NCI-H1417 (cell line): ENCODE measurements at places on chromosomes 4 and X.

DNA sequence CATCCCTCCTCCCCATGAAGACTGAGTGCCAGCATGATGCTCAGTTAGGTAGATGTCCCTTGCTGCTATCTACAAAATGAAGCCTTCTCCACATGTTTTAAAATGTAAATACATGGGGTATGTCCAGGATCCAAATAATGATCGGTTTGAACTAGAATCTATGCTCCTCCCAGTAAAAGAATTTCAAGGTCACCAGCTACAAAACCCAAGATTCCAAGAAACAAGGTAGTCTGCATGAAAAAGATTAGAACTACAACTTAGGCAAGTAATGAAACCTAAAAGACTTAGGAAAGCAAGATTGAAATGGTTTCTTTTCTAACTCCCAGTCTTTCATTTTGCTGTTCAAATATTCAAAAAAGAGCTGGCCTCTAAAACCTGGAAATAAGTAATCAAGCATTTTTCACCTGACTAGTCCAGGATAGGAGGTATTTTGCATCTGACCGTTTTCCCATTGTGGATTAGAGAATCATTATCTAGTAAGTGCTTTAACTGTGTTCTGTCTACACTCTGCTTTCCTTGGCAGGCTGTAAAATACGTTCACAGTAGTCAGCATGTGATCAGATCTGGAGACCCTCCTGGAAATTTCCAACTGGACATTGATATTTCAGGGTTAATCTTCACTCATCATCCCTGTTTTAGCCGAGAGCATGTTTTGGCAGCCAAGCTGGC is 57.4 kb downstream of the CC2D2A start:
- DNase-seq, result no peak

GRCh38 chrX:41275661-41276609 is 58.0 kb upstream of the DDX3X start:
- DNase-seq, result peak; percentile 88

DNA sequence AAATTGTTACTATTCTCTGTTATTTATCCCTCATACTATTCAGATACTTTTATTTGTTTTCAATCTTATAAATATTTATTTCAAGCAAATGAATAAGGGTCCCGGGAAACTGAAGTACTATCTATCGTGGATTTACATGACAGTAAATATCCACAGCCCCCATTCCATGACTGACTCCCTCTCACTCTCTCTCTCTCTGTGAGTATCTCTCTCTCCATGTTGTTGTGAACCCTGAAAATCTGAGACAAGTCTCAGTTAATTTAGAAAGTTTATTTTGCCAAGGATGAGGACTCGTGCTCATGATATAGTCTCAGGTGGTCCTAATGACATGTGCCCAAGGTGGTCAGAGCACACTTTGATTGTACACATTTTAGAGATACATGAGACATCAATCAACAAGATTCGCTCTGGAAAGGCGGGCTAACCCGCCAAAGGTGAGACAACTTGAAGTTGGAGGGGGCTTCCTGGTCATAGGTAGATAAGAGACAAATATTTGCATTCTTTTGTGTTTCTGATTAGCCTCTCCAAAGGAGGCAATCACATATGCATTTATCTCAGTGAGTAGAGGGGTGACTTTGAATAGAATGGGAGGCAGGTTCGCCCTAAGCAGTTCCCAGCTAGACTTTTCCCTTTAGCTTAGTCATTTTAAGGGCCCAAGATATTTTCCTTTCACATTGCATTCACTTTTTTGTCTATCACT is 986.4 kb downstream of the NLGN4X start:
- no peak for DNase-seq

GRCh38 chr4:113884655-113885054 is 94.8 kb downstream of the ARSJ start:
- DNase-seq, result no peak

DNA sequence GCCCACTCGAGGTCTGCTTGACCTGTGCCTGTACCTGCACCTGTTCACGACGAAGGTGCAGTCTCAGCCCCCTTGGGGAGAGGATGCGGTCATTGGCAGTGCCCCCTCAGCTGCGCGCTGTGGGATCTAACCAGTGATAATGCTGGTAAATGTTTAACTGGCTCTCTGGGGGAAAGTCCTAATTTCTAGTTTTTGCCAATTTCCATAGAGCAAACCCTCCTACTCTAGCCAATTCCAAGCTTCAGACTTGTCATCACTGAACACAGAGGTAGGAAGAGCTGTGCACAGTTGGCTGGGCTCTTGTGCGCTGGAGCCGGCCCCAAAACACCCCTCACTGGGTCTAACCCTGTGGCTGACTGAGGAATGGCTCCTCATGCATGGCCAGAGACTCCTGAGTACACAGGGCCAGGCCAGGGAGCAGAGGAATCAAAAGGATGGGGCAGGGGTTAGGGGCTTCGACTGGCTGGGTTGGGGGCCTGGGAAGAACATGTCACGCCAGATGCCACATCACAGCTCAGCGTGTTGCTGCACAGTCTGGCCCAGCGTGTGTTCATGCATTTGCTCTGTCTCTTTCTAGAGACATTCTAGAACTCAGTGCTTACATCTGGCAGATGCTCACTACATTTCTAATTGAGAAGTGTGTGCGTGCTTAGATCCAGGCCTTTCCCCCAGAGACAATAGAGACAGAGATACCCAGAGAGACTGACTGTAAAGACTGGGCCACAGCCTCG is 270.8 kb downstream of the BCOR start:
- DNase-seq, result no peak

- no peak for DNase-seq
Observed at GRCh38 chr4:89109841-89110540, 1.3 kb upstream of the TIGD2 start.

DNA sequence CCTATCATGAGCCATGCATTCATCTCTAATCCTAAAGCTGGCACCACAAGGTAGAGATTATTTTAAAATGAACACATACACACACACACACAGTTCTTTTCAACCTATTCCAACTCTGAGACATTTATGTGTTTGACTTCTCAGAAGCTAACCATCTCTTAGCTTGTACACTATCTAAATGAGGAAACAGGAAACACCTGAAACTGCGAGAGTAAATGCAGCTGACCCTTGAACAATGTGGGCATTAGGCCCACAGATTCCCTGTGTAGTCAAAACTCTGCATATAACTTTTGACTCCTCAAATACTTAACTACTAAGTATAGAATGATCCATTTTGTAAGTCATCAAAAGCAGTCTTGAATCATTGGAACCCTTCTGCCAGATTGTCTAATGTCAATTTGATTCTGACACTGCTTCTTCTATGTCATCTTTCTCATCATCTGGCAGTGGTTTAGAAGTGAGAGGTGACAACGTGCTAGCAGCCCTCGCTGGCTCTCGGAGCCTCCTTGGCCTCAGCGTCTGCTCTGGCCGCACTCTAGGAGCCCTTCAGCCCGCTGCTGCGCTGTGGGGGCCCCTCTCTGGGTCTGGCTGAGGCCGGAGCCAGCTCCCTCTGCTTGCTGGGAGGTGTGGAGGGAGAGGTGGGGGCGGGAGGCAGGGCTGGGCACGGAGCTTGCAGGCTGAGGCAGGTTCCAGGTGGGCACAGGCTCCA is 21.4 kb upstream of the IL15 start:
- no peak for DNase-seq

GRCh38 chr4:54505362-54505761 is 152.4 kb upstream of the KIT start:
- DNase-seq, result no peak

GRCh38 chr4:76401654-76402053 is 19.3 kb downstream of the CCDC158 start:
- DNase-seq, result no peak

DNA sequence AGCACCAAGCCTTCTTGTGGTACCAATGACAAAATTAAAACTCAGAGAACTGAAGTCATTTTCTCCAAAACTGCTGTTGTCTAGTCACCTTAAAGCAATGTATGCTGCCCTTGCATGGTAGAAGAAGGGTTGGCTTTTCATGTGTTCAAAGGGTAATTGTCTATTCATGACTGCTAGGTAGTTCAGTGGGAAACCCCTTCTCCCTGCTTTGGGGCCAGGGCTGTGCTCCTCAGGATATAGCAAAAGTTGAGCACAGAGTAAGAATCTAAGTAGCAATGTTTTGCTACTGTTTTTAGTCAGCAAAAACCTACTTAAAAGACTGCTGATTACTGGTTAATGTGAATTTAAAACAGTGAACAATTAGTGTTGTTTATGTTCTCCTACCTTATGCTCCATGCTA is 30.8 kb upstream of the FAM9B start:
- no peak for DNase-seq

DNA sequence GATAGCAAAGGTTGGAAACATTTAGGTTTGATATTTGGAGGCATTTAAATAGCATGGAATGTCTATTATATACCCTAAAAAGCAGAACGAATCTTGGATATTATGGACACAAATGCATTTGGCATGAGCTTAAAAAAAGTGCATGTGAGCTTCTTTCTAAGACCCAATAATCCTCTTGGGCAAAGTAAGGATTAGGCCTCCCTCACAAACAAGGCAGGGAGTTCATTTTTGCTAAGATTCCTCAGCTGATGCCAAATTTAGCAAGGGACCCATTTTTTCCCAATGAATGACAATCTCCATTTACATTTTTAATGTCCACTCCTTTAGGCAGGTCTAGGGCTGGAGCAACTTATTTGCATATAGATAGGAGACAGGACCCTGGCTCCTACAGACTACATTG is 199.8 kb downstream of the SOWAHB start:
- no peak for DNase-seq

GRCh38 chrX:111259559-111259958 is 10.7 kb downstream of the CAPN6 start:
- DNase-seq, result no peak

DNA sequence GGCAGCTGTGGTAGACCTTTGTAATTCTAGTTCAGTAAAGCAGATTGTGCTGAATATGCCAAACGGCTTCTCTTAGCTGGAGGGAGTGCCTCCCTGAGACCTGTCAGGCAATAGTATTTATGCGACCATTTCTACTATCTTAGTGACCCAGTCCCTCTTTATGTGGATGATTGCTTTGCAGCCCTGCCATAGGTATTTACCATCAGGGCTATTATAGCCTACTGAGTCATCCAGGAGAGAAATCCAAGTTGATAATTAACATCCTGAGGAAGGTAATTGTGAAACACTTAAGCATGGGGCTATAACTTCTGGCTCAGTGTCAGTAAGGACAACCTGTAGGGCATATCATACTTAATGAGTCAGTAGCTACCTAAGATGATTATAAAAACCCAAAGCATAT is 103.9 kb upstream of the MAOA start:
- no peak for DNase-seq

GRCh38 chrX:148422526-148422925 is 77.9 kb upstream of the AFF2 start:
- no peak for DNase-seq

GRCh38 chrX:150258176-150258425 is 105.0 kb upstream of the MAMLD1 start:
- no peak for DNase-seq

GRCh38 chr4:108700081-108700757 is 49.8 kb downstream of the OSTC start:
- DNase-seq, result no peak

DNA sequence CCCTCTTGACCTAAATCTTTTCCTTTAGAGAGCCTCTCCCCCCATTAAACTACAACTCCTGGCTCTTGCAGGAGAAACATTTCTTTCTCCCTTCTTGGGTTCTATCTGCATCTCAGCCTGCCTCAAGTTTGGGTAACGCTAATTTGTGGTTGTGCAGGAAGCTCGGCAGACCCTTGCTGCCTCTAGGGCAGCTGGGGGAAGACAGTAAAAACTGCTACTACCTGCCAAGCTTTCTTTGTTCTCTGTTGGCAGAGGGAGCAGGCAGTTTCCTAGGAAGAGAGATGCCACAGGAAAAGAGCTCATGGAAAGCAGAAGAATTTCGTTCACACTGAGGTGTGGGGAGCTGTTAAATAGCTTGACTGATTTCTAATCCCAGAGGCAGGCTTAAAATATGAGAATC is 555.6 kb upstream of the IGFBP7 start:
- no peak for DNase-seq

- peak; percentile 66 for DNase-seq
Observed at GRCh38 chrX:154840856-154841255, 6.4 kb upstream of the SMIM9 start.

GRCh38 chr4:36198068-36198808 is 46.1 kb downstream of the ARAP2 start:
- DNase-seq, result no peak

DNA sequence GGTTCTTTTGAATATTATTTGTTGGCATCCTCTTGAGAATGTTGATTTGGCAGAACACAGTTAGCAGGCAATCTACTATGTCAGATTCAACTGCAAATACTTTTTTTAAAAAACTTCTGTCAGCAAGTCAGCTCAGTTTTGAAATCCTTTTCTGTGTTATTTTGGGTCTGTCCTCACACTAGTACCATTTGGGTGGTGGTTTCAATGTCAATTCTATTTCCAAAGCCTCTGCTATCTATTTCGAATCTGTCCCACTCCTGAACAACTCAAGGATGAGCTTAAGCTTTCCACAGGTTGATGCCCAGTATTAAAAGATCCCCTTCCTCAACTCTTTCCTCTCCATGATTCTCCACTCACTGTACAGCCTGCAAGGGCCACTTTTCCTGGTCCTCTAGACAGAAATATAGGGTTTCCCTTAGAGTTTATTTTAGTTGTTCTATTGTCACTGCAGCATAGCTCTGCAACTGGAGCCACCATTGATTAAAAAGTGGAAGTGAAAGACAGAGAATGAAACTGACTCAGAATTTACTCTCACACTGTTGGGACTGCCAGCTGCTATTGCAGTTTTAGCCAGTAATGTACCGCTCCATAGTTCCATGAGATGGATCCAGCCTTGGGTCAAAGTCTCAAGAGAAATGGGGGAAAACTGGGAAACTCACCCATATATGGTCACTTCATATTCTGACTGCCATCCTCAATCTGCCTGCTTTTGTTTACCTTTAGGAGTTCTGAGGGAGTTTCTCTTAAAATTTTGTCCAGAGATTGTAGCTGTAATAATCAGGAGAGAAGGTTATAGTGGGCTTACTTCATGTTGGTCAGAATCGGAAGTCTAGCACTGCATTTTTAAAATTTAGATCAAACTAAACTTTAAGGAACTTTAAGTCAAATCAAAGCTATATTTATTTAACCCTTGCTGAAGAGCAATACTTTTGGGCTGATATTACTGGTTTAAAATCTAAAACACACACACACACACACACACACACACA is 14.6 kb downstream of the HDX start:
- no peak for DNase-seq

GRCh38 chr4:153111426-153112040 is 92.7 kb upstream of the TRIM2 start:
- DNase-seq, result peak; percentile 67

DNA sequence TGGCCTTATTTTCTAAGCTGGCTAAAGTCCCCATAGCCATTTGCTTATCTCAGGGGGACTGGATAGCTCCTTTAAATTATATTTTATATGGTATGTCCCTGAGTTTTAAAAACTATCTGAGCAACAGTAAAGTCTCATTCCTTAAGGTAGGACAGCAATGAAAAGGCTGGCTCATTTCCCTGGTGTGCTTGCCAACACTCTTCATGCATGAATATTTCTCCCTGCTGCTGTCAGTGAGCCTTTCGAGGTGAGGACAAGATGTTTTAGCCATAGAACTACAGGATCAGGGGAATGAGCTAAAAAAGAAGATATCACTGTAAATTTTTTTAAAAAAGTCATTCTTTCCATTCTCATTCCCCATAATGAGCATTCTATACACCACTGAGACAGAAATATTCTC is 427.3 kb upstream of the FAM241A start:
- no peak for DNase-seq
